Posterior cingulate gyrus (tissue), 11 donors: ENCODE measurements at places on chromosomes 6 and 20.
A peak's percentile ranks its signal among the peaks of the same experiment; 100 is the strongest.

DNA sequence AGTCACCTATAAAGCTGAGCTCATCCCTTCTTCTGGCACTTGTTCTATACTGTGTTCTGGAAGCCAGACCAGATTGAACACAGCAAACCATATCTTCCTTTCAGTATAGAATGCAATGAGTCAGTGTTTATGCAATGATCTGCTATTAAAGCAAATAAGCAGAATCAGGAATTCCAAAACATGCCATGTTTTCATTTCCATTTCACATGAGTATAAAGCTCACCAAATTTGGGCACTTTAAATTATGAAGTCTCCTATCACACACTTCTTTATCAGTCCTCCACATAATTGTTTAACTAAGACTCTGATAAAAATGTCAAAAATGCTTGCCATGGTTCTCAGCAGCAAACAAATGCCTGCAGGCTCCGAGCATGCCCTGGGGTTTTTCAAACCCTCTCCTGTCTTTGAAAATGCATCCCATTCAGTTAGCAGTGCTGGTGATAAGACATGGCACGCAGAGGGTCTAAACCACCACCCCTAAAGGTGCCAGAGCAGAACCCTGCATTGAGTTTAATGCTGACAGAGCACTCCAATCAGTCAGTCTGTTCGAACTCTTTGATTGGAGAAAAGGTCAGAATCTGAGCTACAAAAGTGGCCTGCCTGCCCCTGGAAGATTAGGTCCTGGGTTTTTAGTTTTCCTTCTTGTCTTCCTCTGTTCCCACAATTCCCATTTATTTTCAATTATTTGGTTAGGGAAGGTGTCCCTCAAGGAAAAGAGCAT is 234.1 kb downstream of the GMPR start:
- no peak for DNase-seq

DNA sequence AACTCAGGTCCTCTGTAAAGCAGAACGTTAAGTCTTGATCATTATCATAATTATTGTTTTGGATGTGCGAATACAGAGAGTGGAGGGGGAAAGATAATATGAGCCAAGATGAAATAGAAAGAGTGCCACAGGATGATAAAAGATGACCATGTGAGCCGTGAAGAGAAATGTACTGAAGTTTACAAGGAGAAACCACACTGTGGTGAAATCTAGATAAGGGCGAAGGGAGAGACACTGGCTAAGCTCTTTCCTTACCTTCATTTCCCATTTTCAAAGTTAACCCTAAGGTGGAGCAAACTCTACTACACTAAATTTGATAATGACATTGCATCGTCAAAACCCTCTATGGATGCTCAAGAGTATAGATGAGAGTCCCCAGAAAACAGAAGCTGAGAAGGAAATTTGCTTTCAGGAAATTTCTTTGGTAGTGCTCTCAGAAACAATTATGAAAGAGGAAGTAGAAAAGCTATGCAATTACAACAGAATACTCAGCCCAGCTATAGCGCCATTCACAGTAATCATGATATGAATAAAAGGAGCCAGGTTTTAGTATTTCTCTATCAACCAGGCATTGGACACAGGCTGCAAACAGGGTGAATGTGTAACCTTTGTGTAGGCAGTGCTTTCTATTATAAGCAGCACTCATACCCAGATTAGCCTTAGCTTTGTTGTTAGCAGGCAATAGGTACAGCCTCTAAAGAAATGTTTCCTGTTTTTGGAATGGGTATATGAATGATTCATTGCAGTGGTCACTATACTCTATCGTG is 1080.7 kb downstream of the GRIK2 start:
- DNase-seq: no peak

GRCh38 chr6:30782425-30783014 is 38.2 kb upstream of the IER3 start:
- no peak for DNase-seq

DNA sequence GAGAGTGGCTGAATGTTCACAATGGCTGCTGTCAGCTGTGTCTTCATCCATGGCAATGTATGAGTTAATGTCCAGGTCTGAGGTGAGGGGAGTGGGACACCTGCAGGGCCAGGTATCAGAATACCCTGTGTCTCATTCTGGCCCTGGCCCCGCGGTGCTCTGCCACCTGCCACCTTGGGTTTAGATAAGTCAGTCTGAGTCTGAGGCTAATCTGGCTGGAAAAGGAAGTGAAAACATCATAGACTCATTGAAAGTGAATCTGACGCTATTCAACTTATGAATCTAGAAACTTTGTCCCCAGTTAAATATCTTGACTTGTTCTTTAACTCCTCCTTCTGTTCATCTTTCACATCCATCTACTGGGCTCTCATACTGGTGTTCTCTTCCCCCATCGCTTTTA is 267.1 kb upstream of the JAG1 start:
- no peak for DNase-seq

GRCh38 chr6:79608334-79609224 is 22.6 kb upstream of the SH3BGRL2 start:
- no peak for DNase-seq

- DNase-seq: no peak
Measured at GRCh38 chr6:128319946-128320345, 200.5 kb downstream of the PTPRK start.

GRCh38 chr20:35319871-35320197 is 27.6 kb upstream of the FAM83C start:
- no peak for DNase-seq

GRCh38 chr20:35225319-35226125 is 968 bp upstream of the MMP24 start:
- no peak for DNase-seq

- DNase-seq: peak; percentile 76
Measured at GRCh38 chr20:38216746-38217595, 43.6 kb downstream of the KIAA1755 start.

GRCh38 chr6:170445487-170445886 is 107.6 kb downstream of the PSMB1 start:
- no peak for DNase-seq
